ENCODE measurements at places on chromosomes 6 and 20. TPM values are rescaled to one million over a fixed set of nuclear protein-coding genes. Genes with fewer than 3 reads are reported as not detected.

Gene ZSCAN23
- total RNA-seq: 1.6 TPM

Gene PRDM13
- not detected for total RNA-seq

Gene ZNF334
- 1.3 TPM for total RNA-seq

Gene HLA-DQA1
- 89.7 TPM for total RNA-seq

Gene RSPO3
- not detected for total RNA-seq

Gene DLL1
- not detected for total RNA-seq

Gene CFAP61
- not detected for total RNA-seq

Gene FRMD1
- not detected for total RNA-seq

Gene RHAG
- not detected for total RNA-seq

Gene FOXC1
- total RNA-seq: 0.07 TPM

Gene CCM2L
- total RNA-seq: not detected

Gene THBD
- not detected for total RNA-seq

Gene ARMH2
- 1.6 TPM for total RNA-seq

Gene EYA4
- total RNA-seq: not detected

Measured in T-helper 1 cell treated with Interleukin-12 subunit alpha and Interleukin-12 subunit beta and Interleukin-4 antibody, amounts not matched to agents 30 ng/mL and 1 ng/mL, for 36 hours (primary cell).